ENCODE measurements at places on chromosomes 1 and 21. TPM values are rescaled to one million over a fixed set of nuclear protein-coding genes. Genes with fewer than 3 reads are reported as not detected.

C1orf21 gene
- total RNA-seq, result 10.7 TPM

TEX38 gene
- total RNA-seq, result not detected

NBPF6 gene
- total RNA-seq, result not detected

PRDM2 gene
- total RNA-seq, result 8.4 TPM

NTMT2 gene
- total RNA-seq, result not detected

AIM2 gene
- not detected for total RNA-seq

CSF3R gene
- total RNA-seq, result not detected

OR2L13 gene
- not detected for total RNA-seq

FCRL5 gene
- not detected for total RNA-seq

C1orf94 gene
- total RNA-seq, result not detected

AGPAT3 gene
- total RNA-seq, result 26.1 TPM

MAEL gene
- not detected for total RNA-seq

TRIM63 gene
- 1.8 TPM for total RNA-seq

SELP gene
- not detected for total RNA-seq

OLFM3 gene
- not detected for total RNA-seq

TRIM62 gene
- 2.2 TPM for total RNA-seq

LPAR3 gene
- total RNA-seq, result 0.37 TPM

KIAA0040 gene
- 0.95 TPM for total RNA-seq

SPATC1L gene
- total RNA-seq, result 0.46 TPM

PKP1 gene
- 0.03 TPM for total RNA-seq

RIPPLY3 gene
- 0.59 TPM for total RNA-seq

Measured in A549 treated with Hydrocortisone at 1 μM for 4 hours (cell line).